ENCODE measurements at places on chromosomes 1 and 21.

DNA sequence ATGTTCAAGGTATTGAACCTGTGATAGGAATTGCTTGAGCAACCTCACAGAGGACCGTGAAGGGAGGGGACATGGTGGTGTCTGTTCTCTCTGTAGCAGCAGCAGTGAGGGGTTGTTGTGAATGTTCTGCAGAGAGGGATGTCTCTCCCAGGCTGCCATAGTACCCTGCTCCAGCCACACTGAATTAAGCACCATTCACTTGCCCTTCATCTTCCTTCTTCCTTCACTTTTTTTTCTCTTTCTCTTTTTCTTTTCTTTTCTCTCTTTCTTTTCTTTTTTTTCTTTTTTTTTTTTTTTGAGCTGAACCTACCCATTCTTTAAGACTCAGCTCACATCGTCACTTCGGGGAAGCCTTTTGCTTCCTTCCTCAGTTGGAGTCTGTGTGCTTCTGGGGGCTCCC, 89.5 kb downstream of the CNIH3 start:
- DNase-seq = no peak

- DNase-seq = no peak
These were observed 145.1 kb upstream of the SMYD2 start for GRCh38 chr1:214135886-214136285.

- DNase-seq = no peak
These were observed 31.0 kb upstream of the TADA1 start for GRCh38 chr1:166907051-166907450.

DNA sequence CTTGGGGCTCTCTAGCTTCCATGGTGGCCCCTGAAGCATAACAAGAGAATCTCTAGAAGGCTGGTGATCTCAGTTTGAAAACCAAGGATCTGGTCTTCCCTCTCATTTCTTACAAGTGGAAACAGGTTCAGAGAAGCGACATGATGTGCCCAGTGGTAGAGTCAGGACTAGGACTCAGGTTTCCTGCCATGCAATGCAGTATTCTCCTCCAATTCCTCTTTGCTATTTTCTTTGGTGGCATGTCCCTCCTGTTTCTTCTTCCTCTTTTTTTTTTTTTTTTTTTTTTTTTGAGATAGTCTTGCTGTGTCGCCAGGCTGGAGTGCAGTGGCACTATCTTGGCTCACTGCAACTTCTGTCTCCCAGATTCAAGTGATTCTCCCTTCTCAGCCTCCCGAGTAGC, 195.6 kb upstream of the C1orf105 start:
- no peak for DNase-seq

- DNase-seq = no peak
These were observed 447.1 kb downstream of the PTPRU start for GRCh38 chr1:29683472-29683871.

- no peak for DNase-seq
These were observed 9.8 kb downstream of the PPFIA4 start for GRCh38 chr1:203036135-203036534.

- no peak for DNase-seq
These were observed 26.4 kb upstream of the RUNX1 start for GRCh38 chr21:35075546-35075945.

- DNase-seq = no peak
These were observed 9.4 kb upstream of the TARBP1 start for GRCh38 chr1:234488054-234489006.

GRCh38 chr21:17436626-17437111, 76.2 kb upstream of the CXADR start:
- DNase-seq = no peak

Measured in stimulated activated CD8-positive, alpha-beta memory T cell treated with anti-CD3 and anti-CD28 coated beads, Interleukin-15, amount 100 ng/mL, for 24 hours (primary cell).